SJSA1 (cell line): ENCODE measurements at places on chromosomes 16 and 17. TPM values are rescaled to one million over a fixed set of nuclear protein-coding genes. Genes with fewer than 3 reads are reported as not detected.

Gene MPV17L
- 0.29 TPM in 1 of 2 replicates, not detected in the other for total RNA-seq

Gene CDC27
- total RNA-seq: 136 and 198 TPM in 2 replicates

DNA sequence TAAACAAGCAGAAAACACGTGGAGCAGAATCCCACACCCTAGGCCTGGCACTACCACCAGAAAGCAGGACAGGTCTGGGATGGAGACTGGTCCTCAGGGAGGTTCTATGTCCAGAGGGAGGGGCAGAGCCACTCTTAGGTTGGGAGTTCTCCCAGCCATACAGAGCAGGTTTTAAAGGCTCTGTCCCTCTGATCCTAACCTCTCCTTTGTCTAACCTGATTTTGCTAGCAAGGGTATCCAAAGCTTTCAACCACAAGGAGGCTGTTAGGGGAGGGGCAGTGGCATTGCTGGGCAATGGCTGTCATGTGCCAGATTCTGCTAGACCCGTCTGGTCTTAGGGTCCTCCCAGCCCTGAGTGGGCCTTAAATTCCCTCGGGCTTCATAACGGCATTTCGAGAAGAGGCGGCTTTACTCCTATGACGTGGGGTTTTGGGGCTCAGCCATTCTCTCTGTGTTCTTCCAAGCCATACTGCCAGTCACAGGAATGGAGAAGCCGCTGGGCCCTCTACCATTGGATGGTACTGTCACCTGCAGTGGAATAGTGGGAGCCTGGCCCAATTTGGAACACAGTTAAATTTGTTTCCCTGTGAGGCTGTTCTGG is 5.7 kb downstream of the TPPP3 start:
- no peak for DNase-seq
- no peaks in the 10 kb centered on the region for H3K36me3 ChIP-seq
- no peak overlapping the region for H3K4me3 ChIP-seq
- H3K4me1 ChIP-seq: no peaks in the 10 kb centered on the region; the same call in 1 of the 2 replicates
- H3K27ac ChIP-seq: no peak overlapping the region

DNA sequence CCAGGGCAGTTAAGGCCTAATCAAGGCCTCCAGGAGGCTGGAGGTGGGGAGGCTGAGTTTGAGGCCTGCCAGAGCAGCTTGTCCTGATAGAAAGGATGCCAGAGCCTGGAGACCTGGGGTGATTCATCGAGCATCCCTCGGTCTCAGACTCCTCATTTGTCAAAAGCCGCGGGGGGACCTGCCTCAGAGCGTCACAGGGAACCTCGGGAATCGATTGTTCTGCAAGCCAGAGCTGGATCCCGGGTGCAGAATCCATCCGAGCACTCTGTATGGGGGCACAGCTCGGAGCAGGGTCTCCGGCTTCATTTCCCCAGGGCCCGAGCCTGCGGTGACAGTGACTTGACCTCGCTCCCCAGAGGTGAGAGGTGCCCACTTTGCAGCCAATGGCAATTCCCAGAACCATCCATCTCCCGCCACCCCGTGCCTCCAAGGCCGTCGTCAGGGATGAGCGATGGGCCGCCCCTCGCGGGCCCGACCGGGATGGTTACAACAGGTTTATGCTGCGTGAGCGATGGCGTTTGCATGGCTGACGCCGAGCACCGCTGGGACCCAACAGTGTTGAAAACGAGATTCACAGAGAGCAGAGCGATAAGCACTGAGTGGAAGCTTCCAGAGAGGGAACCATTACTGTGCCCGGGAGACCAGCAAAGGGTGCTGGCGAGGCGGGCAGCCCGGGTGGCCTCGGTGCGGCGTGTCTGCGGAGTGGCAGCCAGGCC is 117.1 kb upstream of the GSE1 start:
- H3K36me3 ChIP-seq: no peaks in the 10 kb centered on the region
- H3K4me1 ChIP-seq: no peaks in the 10 kb centered on the region; the same call in 1 of the 2 replicates
- DNase-seq: no peak
- no peaks in the 10 kb centered on the region for H3K27me3 ChIP-seq
- no peak overlapping the region for H3K4me3 ChIP-seq
- no peak overlapping the region for H3K27ac ChIP-seq

DNA sequence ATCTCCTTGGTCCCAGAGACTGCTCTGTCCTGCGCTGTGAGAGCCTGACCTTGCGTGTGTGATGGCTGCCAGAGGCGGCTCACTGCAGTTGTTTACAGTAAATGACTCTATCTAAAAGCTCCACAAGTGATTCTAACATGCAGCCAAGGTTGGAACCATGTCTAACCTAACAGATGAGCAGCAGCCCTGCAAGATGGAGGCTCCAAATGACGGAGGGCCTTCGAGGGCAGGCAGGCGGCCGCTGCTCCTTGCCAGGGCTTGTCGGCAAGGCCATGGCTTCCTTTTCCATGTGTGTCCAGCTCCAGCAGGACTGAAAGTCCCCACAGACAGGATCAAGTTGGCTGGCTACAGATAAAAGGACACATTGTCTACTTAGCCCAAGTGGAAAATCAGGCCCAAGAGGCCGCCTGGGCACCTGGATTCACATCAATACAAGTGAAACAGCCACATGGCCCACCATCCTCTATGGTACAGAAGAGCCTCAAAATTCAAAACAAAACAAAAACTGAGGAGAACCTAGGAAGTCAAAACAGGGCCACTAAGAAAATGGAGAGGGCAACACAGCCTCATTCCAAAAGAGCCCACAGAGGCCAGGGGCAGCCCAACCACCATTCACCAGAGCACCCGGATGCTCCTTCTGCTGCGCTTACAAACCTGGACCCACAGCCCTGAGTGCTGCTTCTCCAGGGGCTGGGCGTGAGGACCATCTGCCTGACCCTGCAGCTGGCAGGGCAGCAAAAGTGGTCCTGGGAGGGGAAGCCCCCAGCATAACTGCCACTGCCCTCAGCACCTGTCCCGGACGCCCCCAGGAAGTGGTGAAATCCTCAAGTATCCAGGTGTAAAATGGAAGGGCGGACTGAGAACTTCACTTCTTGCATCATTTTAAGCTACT is 65.0 kb downstream of the AMFR start:
- H3K36me3 ChIP-seq: peaks cover 36% of the 10 kb centered on the region
- DNase-seq: no peak
- H3K27ac ChIP-seq: no peak overlapping the region

- no peak for DNase-seq
- H3K27ac ChIP-seq: peak overlapping the region; percentile 65
- peaks cover 22% of the 10 kb centered on the region for H3K4me1 ChIP-seq
- H3K4me3 ChIP-seq: peak overlapping the region; percentile 66
- H3K27me3 ChIP-seq: no peaks in the 10 kb centered on the region
Observed at GRCh38 chr17:29929006-29929532, 959 bp downstream of the SSH2 start.

Gene MYLK3
- 0.13 TPM in 1 of 2 replicates, not detected in the other for total RNA-seq
